Type B pancreatic cell (in vitro differentiated cells): ENCODE measurements at places on chromosomes 6 and 20.

- no peak for DNase-seq
These were observed 10.6 kb upstream of the ELOVL2 start for GRCh38 chr6:11054722-11055121.

DNA sequence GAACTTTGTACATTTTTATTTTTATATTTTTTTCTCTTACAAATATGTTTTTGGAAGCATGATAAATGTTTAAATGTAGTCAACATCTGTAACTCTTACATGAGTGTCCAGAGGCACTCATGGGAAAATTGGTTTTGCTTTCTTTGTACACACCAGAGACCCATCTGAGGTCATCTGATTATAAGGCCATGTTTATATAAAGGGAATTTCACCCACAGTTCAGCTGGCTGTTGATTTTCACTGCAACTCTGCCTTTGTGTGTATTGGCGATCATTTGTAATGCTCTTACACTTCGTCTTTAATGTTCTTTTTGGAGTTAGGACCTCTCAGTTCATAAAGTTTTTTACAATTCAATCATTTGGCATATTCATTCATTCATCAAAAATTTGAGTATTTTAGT lies 28.1 kb downstream of the RIOK1 start:
- DNase-seq: no peak

GRCh38 chr20:19990850-19991249 lies 26.3 kb upstream of the NAA20 start:
- DNase-seq: no peak

DNA sequence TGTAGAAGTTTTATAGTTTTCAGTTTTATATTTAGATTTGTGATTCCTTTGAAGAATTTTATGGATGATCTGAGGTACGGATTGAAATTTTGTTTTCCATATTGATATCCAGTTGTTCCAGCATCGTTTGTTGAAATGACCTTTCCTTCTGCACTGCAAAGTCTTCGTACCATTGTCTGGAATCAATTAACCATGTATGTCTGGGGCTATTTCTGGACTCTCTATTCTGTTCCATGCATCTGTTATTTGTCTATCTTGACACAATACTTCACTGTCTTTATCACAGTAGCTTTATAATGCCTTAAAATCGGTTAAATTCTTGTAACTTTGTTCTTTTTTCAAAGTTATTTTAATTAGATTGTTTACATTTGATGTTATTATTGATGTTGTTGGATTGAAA lies 154.9 kb downstream of the FARS2 start:
- DNase-seq: no peak

GRCh38 chr20:31951203-31951529 lies 680 bp downstream of the PDRG1 start:
- no peak for DNase-seq

GRCh38 chr20:2865630-2866029 lies 7.7 kb upstream of the PTPRA start:
- DNase-seq: no peak

DNA sequence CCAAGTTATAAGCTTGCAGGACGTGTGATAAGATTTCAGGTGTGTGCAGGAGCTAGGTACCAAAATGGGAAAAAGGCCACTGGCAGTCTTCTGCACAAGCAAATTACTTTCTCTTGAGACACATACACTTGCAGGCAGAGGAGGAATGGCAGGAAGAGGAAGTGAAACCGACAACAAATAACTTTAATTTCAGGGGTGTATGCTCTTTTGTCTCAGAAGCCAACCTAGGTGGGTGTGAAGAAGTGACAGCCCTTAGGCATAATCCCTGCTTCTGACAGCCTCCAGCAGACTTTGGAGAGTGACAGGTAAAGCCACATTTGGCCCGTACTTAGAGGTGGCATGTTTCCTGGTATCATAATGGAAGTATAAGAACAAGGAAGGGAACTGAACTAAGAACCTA lies 118.8 kb upstream of the TRAF3IP2 start:
- DNase-seq: no peak

DNA sequence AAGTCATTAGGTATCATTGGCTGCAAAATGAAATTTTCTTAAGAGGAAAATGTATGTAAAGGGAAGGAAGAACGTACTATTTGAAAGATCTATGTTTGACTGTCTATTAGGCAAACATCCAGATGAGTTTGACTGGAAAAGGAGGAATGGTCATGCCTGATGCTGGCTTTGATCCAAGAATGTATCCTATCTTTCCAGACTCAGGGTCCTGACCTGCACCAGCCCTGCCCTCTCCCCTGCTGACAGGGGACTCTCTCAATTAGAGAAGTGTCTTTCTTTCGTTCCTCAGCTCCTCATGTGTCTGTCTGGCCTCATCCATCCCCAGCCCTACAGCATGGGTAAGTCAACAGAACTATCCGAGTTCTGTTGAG lies 21.9 kb upstream of the SH3BGRL2 start:
- DNase-seq: no peak

DNA sequence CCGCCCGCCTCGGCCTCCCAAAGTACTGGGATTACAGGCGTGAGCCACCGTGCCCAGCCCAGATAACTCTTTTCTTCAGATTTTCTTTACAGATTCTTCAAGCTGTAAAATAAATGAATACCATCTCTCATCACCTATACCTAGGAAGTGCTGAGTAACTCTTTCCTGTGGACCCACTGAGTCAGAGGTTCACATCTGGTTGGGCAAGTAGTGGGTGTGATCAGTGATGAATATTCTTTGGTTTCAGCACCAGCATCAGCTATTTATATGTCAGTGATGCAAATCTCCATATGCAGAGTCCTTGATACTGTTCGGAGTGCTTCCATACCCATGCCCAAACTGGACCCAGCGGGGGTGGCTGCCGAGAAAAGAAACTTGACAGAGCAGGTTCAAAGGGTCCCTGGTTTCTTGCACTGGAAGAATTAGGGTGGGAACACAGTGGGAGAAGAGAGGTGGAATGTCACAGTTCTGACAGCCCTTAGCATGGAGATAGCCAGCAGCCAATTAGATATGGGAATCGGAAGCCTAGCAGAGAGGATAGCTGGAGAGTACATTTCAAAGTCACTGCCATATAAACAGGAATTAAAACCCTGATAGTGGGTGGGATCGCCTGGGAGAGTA lies 64.9 kb upstream of the DDR1 start:
- no peak for DNase-seq
